C1 segment of cervical spinal cord (tissue), 14 donors: ENCODE measurements at places on chromosomes 11 and 22.

- DNase-seq = no peak
These were observed 562 bp downstream of the SHANK2 start for GRCh38 chr11:71251761-71252268.

DNA sequence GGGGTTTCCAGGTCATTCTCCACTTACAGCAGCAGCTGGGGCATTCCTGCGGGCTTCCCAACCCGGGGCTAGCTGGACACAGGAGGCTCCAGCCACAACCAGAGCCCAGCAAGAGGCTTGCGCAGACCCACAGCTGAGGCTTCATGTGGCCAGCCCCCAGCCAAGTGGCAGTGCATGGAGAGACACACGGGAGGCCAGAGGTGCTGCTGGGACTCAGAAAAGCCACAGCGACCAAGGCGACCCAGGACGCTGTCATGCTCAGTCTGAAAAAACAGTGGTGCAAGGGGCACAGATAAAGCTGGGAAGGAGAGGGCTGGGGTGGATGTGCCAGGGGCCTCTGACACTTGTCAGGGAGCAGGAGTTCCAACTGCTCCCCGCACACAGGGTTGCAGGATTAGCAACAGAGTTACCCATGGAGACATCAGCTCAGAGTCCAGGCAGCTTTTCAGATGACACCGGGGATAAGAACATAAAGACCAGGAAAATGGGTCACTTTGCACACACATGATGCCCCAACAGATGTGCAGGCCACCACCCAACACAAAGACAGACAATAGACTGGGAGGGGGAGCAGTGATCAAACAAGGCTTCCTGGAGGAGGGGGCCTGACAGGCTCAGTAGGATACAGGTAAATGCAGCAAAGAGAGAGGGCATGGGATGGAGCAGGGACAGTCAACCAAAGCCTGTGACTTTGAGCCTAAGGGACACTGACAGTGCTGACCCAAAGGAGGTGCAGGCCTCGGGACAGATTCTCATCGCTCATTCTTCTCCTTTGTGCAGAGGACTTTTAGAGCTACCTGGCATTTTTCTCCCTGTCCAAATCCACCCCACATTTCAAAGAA is 6.9 kb upstream of the NEAT1 start:
- no peak for DNase-seq

- DNase-seq = no peak
These were observed 28.3 kb upstream of the APOA1 start for GRCh38 chr11:116865696-116866095.

DNA sequence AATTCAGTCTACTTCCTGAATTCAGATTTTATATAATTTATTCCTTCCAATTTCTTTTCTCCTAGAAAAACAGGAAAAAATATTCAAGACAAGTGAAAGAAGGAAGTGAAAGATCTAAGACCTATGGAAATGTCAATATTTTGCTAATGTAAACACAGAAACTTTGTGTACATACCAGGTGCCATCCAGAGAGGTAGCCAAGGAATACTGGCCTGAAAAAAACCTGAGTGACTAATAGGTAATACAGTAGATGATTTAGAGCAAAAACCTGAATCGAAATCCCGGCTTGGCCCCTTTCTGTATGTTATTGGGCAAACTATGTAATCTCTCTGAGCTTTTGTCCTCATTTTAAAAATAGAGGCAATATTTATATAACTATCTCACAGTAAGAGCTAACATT is 59.2 kb upstream of the FSHB start:
- DNase-seq = no peak

- peak; percentile 16 for DNase-seq
These were observed 64.9 kb downstream of the NAV2 start for GRCh38 chr11:19777377-19778102.

- DNase-seq = no peak
These were observed 239.5 kb downstream of the ST3GAL4 start for GRCh38 chr11:126594921-126595367.

DNA sequence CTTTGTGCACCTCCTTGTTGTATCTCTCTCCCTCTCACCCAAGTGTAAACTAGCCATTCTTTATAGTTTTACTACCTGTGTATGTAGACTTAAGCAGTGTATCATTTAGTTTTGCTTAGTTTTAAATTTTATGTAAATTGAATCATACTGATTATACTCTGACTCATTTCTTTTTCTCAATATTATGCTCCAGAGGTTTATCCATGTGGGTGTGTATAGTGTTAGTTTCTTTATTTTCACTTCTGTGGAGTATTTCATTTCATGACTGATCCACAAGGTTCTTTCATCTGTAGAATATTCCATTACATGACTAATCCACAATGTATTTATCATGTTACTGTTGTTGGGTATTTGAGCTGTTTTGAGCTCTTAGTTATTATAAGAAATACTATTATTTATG is 62.0 kb downstream of the CCDC34 start:
- DNase-seq = no peak

DNA sequence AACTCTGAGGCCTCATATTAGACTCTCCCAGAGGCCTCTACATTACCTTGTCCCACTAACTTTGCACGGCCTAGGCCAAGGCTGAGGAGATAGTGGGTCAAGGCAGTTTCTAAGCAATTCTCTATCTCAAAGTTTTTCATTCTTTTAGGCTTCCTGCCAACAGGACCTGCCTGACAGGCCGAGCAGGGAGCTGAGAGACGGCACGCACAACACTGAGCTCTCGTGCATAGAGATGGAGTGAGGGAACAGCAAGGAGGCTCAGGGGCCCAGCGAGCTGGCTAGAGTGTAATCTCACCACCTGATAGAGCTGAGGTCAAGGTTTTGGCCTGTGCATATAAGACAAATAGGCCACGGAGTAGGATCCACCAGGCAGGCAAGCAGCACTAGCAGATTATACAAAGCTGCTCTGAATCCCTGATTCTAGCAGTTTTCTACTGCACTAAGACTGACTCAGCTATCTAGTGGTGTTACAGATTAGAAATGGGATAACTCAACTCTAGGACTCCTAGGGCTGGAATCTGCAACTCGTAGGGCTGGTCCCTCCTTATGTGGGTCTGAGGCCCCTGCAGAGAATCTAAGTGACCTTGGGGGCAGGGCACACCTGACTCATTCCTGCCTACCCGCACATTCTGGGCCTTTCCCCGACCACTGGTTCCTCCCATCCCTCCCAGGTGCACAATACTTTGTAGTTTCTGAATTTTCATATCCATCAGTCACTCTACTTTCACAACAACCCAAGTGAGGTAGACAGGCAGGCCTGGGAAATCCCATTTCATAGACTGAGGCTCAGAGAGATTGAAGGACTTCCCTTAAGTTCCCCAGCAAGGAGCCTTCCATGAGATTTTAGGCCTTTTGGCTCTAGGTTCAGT is 1.7 kb downstream of the CYB5R2 start:
- no peak for DNase-seq

- DNase-seq = no peak
These were observed 7.2 kb downstream of the SSTR3 start for GRCh38 chr22:37205046-37205445.
